Dermis blood vessel endothelial cell (primary cell): ENCODE measurements at places on chromosomes 12 and 14. TPM values are rescaled to one million over a fixed set of nuclear protein-coding genes. Genes with fewer than 3 reads are reported as not detected.

GRCh38 chr12:57415088-57415487, 15.8 kb downstream of the R3HDM2 start:
- DNase-seq: no peak

Gene RPS6KL1
- total RNA-seq: 10.4 and 12.4 TPM in 2 replicates

DNA sequence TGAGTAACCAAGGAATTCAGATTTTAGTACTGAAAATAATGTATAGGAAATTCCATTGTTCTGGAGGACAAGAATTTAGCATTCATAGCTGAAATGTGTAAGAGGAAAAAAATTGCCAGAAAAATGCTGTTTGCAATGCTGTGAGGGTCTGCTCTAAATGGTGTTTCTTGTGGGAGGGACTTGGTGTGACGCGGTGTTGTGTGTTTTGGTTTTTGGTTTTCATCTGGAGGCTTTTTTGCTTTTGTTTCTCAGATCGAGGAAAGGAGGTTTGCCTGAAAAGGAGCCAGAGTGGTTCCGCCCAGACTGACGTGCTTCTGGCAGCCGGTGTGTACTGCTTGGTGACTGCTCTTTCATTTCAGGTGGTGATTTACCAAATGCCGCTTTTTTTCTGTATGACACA, 211.8 kb upstream of the HMGA2 start:
- DNase-seq: peak; percentile 77

GRCh38 chr14:37641117-37641516, 45.7 kb downstream of the TTC6 start:
- no peak for DNase-seq

Gene PTPRQ
- total RNA-seq: under 0.01 TPM in 1 of 2 replicates, not detected in the other

DNA sequence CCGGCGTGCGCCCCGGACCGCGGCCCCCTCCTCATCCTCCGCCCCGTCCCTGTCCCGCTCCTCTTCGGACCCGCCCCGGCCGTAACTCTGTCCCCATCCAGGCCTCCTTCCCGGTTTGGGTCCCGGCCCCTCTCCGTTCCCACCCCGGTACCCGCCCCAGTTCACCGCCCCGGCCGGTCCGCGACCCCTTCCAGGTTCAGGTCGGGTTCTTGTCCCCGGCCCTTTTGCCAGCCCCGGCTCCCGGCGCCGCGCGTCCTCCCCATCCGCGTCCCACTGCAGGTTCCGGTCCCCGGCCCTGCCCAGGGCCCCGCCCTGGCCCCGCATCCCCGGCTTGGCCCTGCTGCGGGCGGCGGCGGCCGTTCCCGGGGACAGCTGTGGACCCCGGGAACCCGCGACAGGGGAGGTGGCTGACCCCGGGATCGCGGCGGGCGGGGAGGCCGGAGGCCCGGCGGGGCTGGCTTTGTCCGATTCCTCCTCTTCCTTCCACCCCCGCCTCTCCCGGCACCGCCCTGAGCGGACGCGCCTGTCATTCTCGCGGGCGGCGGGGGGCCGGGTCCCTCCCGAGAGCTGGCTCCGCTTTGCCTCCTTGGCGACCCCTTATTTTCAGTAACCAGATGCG, 601 bp downstream of the KLC1 start:
- peak; percentile 42 for DNase-seq

Gene CD163L1
- total RNA-seq: 5.4 and 7.1 TPM in 2 replicates

Gene OR6C2
- total RNA-seq: not detected in 2 replicates
